GM12865 (cell line): ENCODE measurements at places on chromosomes 12 and 14.

GRCh38 chr12:24297516-24297915 lies 348.0 kb upstream of the SOX5 start:
- DNase-seq = no peak

DNA sequence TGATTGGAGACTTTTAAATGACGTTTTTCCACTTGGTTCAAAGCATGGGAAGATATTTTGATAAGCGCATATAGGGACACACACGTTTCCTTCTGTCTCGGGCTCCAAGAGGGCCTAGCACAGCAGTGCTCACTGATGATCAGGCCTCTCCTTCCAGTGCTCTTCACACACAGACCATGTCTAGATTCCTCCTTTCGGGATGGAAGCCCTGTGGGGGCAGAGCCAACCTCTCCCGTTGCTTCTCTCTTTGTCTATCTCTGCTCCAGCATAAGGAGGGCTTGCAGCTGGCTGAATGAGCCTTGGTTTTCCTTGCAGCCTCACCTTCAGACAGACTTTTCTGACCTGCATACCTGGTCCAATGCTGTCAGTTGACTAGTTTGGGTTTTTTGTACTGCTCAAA lies 22.3 kb downstream of the GPRC5D start:
- no peak for DNase-seq

- DNase-seq = no peak
These were observed 160.3 kb downstream of the RPS29 start for GRCh38 chr14:49425921-49426320.

DNA sequence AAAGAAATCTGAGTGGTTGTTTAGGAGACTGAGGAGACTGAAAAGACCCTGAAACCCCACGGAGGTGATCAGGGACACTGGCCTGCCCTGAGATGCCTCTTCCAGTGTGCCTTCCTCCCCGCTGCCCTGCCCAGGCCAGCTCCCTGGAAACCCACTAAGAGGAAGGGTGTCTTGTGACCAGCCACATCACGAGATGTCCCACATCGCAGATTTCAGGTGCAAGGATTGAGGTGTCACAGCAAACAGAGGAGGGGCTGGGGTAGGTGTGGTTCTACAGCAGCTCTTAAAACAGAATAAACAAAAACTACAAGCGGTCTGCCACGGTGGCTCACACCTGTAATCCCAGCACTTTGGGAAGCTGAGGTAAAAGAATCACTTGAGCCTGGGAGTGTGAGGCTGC lies 184.3 kb upstream of the C14orf180 start:
- no peak for DNase-seq

DNA sequence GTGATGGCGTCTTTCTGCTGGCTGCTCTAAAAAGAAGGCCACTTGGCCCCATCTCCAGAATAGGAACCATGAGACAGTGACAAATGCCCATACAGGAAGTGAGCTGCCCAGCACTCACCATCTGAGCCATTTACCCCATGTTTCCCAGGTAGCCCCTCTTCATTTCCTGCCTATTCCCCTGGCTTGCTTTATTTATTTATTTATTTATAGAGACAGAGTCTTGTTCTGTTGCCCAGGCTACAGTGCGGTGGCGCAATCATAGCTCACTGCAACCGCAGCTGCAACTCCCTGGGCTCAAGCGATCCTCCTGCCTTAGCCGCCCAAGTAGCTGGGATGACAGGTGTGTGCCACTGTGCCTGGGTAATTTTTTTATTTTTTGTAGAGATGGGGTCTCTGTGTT lies 71.2 kb downstream of the RIN3 start:
- DNase-seq = no peak

- no peak for DNase-seq
These were observed 69.1 kb upstream of the SSTR1 start for GRCh38 chr14:38138473-38139138.
